ENCODE measurements at places on chromosomes 1 and 21. TPM values are rescaled to one million over a fixed set of nuclear protein-coding genes. Genes with fewer than 3 reads are reported as not detected.

GRCh38 chr1:244057474-244058385, 6.6 kb downstream of the ZBTB18 start:
- DNase-seq, result no peak

DNA sequence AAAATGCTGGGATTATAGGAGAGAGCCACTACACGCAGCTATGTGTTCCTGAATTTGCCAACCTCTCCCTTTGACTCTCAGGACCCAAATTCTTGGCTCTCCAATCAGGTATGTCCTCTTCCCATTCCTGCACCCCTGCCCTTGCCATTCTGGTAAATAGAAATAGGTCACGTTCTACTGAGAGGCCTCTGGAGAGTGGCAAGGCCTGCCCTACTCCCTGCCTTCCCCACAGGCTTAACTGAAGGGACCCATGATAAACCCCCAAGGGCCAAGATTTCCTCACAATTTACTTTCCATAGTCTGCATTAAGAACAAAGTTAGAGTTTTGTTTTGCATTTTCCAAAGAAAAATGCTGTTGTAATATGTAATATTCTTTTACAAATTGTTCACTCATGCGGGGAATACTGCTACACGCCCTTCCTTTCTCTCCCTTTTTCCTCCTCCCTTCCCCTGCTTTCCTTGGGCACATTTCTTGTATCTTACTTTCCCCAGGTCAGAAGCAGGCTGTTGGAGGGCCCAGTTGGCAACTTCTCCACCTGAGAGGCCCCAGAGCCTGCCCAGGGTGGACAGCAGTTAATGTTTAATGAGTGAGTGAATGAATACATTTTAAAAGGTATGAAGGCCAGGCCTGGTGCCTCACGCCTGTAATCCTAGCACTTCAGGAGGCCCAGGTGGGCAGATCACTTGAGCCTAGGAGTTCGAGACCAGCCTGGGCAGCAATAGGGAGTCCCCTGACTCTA, 33.9 kb upstream of the PUM1 start:
- DNase-seq, result no peak

GRCh38 chr1:53069663-53070327, 7.8 kb downstream of the PODN start:
- DNase-seq, result no peak

DNA sequence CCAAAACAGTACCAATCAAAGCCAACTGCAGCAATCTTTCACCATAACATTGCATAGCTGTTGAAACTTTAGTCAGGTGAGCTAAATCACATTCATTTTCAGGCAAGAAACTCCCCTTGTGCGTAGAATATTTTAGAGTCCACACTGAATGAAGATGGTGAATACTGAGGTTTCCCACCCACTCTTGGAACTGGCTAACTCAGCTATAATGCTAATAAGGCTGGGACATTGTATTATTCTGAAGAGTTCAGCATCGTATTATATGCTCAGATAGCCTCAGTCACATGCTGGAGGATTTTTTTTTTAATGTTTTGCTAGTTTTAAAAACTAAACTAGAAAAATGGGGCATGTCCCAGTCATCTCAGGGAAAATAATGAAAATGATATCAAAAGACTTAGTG, 352.3 kb upstream of the FMN2 start:
- DNase-seq, result no peak

- peak; percentile 24 for DNase-seq
Measured at GRCh38 chr21:45550522-45551210, 8.4 kb upstream of the SLC19A1 start.

DNA sequence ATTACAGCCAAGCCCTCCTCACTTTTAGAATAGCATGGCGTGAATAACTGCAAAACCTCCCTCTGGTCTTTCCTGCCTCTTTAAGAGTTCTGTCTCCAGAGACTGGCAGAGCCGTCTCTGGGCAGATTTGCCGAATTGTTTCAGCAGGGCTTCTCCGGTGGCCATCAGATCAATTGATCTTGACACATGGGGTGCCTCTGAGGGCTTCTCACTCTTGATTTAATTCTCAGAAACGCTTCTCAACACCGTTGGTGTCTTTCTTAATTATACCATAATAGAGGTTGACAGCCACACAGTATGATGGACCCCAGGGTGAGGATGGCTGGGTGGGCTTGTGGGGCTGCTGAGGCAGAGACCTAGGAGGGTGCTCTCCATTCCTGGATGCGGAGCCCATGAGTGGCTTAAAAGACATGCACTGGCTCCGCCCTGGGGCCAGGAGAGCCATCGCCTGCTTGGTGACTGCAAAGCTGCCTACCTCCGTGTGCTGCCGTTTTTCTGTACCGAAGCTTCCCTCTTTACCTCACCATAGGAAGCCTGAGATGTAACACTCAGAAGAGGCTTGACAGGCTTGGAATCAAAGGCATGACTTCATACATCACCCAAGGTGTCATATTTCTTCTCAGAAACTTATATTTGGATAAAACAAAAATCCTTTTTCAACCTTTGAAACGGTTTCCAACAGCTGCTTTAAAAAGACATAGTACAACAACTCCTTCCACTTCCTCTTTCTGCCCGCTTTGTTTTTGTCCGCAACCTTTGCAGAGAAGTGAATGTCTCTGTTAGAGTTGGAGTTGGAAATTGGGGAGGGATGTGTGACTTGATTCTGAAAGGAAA, 82.9 kb downstream of the GALNT2 start:
- no peak for DNase-seq

DNA sequence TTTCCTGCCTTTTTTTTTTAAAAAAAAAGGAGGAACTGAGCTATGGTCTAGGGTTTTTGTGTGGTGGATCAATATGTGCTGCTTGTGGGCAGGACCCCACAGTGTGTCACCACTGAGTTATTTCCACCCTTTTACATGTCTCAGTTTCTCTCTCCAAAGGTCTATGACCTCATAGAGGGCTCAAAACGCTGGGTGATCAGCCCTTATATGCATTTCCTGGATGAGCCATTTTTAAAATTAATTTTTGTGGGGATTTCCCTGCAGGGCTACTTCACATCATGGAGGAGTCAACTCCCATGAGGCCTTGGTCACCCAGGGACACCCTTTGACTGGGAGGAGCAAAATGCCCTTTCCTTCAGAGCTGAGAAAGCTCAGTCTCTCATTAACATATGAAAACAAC, 20.7 kb upstream of the HAO2 start:
- DNase-seq, result no peak

GRCh38 chr1:11921022-11921421, 5.2 kb downstream of the KIAA2013 start:
- no peak for DNase-seq

GRCh38 chr1:205004351-205004750, 38.7 kb upstream of the CNTN2 start:
- DNase-seq, result no peak

Gene REN
- polyA plus RNA-seq, result 3.5 TPM
